NK-92 treated with Interleukin-12 subunit alpha and Interleukin-12 subunit beta, amount 100 ng/mL, for 24 hours (cell line): ENCODE measurements at places on chromosomes 12 and 14.

- DNase-seq = no peak
Measured at GRCh38 chr12:107778383-107779025, 4.0 kb downstream of the ASCL4 start.

DNA sequence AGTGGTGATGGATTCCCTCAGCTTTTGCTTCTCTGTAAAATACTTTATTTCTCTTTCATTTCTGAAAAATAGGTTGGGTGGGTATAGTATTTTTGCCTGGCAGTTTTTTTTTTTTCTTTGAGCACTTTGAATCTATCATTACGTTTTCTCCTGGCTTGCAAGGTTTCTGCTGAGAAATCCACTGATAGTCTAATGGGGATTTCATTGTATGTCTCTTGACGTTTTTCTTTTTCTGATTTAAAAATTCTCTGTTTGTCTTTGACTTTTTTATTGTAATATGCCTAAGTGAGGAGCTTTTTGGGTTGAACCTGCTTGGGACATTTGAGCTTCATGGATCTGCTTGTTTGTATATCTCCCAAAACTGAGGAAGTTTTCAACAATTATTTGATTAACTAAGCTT lies 606.0 kb downstream of the KCNH5 start:
- DNase-seq = no peak

- no peak for DNase-seq
Measured at GRCh38 chr14:104800771-104801519, at the start of gene ZBTB42. ZBTB42 (plus strand) TSS chr14:104801101; CDS start chr14:104801198, 97 bp downstream.

DNA sequence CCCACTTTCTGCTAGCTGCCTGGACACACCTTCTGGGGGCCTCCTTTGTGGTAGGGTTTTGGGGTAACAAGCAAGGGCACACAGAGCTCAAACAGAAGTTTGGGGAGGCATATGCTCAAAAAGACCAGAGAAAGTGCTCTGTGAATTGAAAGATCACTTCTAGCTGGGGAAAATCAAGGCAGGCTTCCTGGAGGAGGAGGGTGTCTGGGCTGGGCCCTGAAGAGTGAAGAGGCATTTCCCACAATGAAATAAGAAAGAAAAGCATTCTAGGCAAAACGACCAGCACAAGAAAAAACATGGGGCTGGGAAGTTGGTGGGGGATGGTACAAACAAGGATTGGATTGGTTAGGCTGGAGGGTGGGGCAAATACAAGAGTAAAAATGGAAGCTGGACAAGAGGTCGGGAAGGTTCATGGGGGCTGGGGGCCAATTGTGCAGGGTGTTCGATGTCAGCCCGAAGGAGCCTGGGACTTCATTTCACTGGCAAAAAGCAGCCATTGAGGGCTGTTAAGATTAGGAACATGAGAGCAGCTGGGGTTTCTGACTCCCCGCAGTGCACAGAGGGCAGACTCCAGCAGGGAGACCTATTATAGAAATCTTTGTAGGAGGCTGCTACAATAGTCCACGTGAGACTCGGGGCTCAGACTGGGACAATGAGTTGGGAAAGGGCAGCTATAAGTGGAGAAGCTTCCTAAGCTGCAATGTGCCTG lies 51.5 kb upstream of the CMKLR1 start:
- no peak for DNase-seq

DNA sequence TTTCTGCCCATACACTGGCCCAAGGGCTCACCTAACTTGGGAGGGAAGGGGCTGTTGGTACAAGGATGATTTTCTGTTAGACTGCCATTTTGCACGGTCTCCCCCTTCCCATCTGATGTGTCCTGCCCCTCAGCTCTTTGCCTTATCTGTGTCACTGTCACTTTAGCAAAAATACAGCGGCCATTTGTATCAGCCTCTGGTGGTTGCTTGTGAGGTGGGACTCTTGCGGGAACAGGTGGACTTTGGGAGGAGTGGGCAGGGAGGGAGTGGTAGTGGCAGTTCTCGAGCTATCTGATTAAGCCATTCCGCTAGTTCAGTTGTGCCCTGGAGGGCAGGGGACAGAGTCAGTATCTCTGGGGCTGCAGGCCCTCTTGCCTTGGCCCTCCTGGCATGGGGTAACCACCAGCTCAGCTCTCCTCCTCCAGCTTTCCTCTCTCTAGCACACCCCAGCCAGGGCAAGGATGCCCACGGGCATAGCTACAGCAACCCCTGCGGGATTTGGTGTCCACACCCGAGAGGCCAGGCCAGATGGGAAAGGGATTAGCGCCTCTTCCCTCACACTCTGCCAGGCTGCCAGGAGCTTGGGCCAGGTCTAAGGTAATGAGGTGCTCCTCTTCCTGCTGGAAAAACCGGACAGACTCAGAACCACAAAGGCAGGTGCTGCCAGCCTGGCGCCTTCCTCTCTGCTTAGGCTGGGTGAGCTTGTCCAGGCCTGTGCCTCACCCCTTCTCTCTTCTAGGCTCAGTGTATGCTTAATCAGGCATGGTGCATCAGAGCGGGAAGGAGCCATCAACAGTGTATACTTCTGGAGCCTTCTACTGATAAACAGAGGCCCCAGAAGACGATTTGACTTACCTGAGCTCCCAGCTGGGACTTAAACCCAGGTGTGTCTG lies 8.7 kb downstream of the SLC48A1 start:
- no peak for DNase-seq

DNA sequence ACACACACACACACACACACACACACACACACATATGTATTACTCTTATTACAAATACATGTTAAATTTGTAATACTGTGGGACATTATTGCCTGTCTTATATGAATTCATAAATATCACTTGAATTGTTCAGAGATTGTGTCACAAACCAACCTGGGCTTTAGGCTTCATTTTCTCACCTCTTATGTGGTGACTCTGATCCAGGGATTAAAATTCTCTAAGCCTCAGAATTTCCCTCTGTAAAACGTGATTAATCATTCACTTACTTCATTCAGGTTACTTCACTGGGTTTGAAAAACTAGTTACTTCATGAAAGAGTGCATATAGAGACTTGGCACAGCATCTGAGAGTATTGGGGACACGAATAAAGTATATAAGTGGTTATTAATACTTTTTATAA lies 240.3 kb upstream of the PDZRN4 start:
- DNase-seq = no peak

DNA sequence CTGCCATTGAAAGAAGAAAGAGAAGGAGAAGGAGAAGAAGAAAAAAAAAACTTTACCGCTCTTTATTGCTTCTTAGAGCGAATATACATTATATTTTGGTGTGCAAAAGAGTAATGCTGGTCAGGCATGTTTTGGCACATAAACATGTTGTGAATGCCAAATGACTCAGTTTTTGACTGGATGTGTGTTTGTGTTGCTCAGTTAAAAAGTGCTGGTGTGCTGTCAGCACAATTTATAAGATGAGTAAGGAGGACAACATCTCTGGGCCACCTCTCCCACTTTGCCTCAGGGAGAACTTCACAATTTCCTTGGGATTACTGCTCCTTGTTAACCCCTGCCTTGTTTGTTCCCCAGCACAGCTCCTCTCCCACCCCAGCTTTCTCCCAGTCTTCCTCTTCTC lies 584.8 kb downstream of the ETNK1 start:
- no peak for DNase-seq

DNA sequence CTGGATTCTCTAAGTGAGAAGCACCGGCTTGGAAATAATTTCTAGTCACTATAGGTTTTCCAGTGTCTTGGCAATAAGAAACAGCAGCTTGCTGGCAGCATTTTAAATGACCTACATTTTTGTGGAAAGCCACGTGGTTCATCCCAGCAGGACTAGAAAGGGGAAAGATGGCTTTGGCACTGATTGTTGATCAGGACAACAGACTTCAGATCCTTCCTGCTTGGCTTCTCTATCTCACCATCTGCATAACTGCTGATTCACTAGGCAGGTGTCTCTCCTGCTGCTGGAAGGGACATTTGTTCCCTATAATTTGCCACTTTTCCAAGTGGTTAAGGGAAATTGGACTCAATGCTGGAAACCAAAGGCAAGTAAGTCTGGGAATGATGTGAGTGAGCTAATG lies 131.0 kb downstream of the TTC8 start:
- DNase-seq = no peak

DNA sequence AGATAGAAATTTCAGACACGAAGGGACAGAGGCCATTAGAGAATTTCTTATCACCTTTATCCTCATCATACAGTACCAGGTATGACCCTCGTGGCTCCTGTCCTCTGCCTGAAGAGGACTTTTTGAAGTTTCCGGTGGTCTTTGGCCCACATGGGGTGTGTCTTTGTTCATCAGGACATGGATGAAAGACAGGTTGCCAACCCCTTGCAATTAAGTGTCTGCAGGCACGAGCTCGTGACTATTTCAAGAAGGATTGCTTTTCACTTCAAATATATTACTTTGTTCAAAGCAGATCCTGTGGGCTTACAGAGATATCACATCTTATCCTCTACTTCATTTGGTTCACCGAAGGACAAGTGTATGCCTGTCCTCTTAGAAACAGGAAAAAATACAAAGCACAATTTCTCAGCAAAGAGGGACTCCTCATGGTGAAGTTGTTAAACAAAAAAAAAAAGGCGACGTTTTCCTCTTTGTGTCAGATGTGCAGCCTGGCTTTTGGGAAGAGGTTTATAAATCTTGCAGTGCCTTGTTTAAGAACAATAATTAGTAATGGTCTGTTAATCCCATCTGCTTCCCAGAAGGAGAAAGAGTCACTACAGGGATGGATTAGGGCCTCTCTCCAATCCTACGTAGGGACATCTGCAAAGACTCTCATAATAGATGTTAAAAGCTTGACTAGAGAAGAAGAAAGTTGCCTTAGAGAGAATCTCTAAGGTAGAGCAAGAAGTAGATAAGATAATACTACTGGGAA lies 13.5 kb upstream of the FAM234B start:
- DNase-seq = no peak

- DNase-seq = no peak
Measured at GRCh38 chr14:81565441-81566290, 32.0 kb upstream of the SEL1L start.
